Dermis lymphatic vessel endothelial cell (primary cell): ENCODE measurements at places on chromosomes 3 and 15. TPM values are rescaled to one million over a fixed set of nuclear protein-coding genes. Genes with fewer than 3 reads are reported as not detected.

Gene GOLGA6L25
- not detected in 2 replicates for total RNA-seq

Gene OSBPL10
- total RNA-seq: 9.2 and 12.3 TPM in 2 replicates

Gene ZNF80
- not detected in 2 replicates for total RNA-seq

Gene MGLL
- total RNA-seq: 19.6 and 26.5 TPM in 2 replicates

Gene SIDT1
- total RNA-seq: 0.09 TPM in 1 of 2 replicates, not detected in the other

Gene PLA1A
- 2.8 and 7.3 TPM in 2 replicates for total RNA-seq

Gene SLC38A3
- total RNA-seq: under 0.01 and 0.17 TPM in 2 replicates

Gene NOX5
- total RNA-seq: under 0.01 and 0.09 TPM in 2 replicates

Gene FBXW12
- total RNA-seq: not detected in 2 replicates

Gene C3orf62
- total RNA-seq: 2.4 and 2.8 TPM in 2 replicates
